ENCODE measurements at places on chromosomes 16 and 17.

GRCh38 chr16:85971902-85972638, 73.1 kb downstream of the IRF8 start:
- DNase-seq: no peak

DNA sequence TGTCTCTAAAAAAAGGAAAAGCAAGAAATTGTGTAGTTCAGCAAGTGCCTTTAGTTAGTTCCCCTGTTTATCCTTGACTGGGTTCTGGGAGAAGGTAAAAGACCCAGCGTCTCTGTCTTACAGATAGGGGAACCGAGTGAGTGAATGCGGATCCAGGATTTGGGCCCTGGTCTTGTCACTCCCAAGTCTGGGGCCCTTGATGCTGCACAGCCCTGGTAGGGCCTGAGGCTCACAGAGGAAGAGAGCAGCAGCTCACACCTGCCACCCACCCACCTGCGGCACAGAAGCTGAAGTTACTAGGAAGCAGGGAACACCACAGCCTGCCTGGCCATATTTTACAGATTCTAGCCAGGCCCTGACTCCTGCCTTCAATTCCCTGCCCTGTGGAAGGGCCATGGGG, 22.2 kb downstream of the LASP1 start:
- DNase-seq: no peak

DNA sequence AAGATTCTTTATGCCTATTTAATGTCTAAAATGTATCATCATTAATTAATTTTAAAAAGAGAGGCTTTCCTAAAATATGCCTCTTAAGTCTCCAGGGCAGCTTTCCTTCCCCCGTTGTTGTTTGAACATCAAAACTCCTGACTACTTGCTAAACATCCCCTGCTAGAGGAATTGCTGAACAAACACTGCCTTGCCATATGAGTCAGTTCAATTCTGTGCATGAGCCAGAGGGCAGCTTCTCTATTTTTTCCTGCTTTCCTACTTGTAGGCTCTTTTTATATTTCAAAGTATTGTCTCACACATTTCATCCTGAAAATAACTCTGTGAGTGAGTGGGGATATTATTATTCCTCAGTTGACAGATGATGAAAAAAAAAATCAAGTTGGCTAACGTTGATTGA, 143.4 kb downstream of the HS3ST4 start:
- DNase-seq: no peak

- no peak for DNase-seq
Measured at GRCh38 chr16:70611224-70611598, 35.1 kb upstream of the IL34 start.

GRCh38 chr17:66446419-66446818, 144.0 kb downstream of the PRKCA start:
- DNase-seq: no peak

- DNase-seq: no peak
Measured at GRCh38 chr17:74604200-74604599, 12.1 kb upstream of the CD300LD start.

- no peak for DNase-seq
Measured at GRCh38 chr17:35188111-35188510, 6.1 kb downstream of the SLC35G3 start.

- no peak for DNase-seq
Measured at GRCh38 chr16:83215406-83216001, 588.7 kb downstream of the CDH13 start.

GRCh38 chr16:85845266-85845665, 45.8 kb downstream of the COX4I1 start:
- no peak for DNase-seq

- no peak for DNase-seq
Measured at GRCh38 chr17:79905832-79906231, 66.6 kb upstream of the CBX4 start.

GRCh38 chr17:65060631-65061254, 4.2 kb upstream of the GNA13 start:
- no peak for DNase-seq

- DNase-seq: no peak
Measured at GRCh38 chr16:1707193-1707790, 1.3 kb downstream of the MAPK8IP3 start.

- peak; percentile 28 for DNase-seq
Measured at GRCh38 chr17:17001874-17002520, 30.1 kb upstream of the TNFRSF13B start.

DNA sequence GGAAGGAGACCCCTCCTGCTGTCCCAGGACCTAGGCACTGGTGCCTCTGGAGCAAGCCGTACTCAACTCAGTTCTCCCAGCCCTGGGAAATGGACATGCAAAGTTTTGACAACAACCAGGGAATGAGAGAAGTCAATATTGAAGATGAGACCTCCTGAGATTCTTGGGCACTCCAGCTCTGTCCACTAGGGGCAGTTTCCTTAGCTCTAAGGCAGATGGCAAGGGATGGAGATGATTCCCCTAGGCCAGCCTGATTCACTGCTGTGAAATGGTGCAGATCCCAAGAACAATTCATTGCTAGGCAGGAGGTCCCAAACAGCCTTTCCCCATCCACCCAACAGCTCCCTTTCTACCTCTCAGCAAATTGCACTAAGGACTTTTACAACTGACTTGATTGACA, 20.5 kb upstream of the SDR42E2 start:
- DNase-seq: no peak
